Fibroblast of skin of scalp (primary cell): ENCODE measurements at places on chromosomes 11 and 22.

DNA sequence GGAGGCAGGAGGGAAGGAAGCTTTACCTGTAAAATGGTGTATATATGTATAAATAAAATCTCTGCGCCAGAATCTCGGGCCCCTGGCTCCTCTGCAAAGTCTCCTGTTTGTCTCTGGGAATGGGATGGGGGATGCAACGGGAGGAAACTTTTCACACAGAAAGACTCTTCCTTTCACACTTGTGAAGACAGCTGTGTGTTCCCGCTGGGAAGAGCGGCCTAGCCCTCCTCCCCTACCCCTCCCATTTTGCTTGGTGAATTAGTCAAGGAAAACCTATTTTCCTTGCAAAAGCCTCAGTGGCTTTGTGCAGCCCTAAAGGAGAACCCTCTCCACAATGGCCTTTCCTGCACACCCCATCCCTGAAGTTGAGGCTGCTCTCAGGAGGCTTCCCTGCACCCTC, 9.4 kb upstream of the IGF2 start:
- no peak for DNase-seq

- no peak for DNase-seq
These were observed 6.5 kb downstream of the POU2AF1 start for GRCh38 chr11:111372538-111372937.

DNA sequence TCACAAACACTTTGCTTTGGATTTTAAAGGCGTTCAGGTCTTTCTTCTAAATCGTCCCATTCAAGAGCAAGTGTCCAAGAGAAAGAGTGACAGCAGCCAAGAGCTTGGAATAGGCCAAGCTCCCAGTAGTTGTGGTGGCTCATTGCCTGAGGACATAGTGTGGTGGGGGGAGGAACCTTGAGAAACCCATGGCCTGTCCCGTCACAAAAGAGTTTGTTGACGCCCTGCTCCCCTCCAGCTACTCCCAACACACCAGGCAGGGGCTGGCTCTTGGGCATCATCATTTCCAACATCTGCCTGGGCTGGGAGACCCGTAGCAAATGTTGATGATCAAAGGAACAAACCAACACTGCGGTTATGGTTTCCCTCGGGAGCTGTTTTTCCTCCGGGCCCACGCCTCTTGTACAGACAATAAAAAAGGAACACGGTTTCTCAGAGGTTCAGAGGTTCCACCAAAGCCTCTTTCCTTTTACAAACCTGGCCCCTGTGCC, 20.8 kb downstream of the FADS3 start:
- DNase-seq = peak; percentile 34

- DNase-seq = peak; percentile 74
These were observed 179.4 kb downstream of the CADM1 start for GRCh38 chr11:115324581-115325432.

DNA sequence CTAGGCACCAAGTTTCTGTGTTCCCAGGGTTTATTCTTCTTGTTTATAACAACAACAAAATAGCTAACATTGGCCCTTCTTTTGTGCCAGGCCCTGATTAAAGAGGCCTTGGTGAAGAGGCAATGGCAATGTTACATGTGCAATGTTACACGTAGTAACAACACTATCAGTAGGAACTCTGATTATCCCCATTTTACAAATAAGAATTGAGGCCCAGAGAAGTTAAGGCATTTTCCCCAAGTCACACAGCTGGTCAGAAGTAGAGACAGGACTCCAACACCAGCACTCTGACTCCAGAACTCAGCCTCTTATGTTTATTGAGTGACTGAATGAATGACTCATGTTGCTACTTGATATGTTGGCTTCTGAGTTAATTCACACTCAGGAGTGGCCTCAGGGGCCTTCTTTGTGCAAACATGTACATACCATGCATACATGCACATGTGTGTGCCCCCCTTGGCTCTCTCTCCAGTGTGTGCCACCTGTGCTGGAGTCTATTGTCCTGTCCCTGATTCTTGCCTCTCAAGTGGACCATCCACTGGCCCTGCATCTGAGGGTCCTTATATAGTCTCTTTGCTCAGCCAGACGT, 98.4 kb downstream of the TP53I11 start:
- DNase-seq = no peak

GRCh38 chr22:29408940-29409339, 20.6 kb upstream of the AP1B1 start:
- no peak for DNase-seq

DNA sequence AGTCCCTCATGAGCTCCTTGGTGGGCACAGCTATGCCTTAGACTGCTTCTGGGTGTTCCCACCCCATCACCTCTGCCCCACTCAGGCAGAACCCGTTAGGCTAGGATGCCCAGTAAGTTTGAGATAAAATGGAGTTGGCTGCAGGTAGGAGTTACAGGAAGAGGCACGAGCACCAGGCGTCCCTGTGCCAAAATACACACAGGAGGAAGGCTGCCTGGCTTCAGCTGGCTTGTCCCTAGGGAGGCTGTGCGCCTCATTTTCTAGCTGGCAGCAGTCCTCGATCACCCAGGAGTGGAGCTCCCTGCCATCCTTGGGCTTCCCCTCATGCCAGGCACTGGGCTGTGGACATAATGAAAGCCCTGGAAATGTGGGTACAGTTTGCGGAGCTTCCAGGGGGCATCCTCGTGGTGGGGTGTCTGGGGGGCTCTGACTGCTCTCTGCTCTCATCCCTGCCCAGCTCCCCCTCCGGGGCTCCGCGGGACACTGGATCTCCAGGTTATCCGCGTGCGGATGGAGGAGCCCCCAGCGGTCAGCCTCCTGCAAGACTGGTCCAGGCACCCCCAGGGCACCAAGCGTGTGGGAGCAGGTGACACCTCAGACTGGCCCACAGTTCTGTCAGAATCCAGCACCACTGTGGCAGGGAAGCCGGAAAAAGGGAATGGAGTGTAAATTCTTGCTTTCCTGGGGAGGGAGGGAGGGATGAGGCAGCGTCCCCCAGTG, 12.3 kb upstream of the MARK2 start:
- no peak for DNase-seq

- DNase-seq = peak; percentile 73
These were observed 57.3 kb upstream of the SLN start for GRCh38 chr11:107769189-107769588.

DNA sequence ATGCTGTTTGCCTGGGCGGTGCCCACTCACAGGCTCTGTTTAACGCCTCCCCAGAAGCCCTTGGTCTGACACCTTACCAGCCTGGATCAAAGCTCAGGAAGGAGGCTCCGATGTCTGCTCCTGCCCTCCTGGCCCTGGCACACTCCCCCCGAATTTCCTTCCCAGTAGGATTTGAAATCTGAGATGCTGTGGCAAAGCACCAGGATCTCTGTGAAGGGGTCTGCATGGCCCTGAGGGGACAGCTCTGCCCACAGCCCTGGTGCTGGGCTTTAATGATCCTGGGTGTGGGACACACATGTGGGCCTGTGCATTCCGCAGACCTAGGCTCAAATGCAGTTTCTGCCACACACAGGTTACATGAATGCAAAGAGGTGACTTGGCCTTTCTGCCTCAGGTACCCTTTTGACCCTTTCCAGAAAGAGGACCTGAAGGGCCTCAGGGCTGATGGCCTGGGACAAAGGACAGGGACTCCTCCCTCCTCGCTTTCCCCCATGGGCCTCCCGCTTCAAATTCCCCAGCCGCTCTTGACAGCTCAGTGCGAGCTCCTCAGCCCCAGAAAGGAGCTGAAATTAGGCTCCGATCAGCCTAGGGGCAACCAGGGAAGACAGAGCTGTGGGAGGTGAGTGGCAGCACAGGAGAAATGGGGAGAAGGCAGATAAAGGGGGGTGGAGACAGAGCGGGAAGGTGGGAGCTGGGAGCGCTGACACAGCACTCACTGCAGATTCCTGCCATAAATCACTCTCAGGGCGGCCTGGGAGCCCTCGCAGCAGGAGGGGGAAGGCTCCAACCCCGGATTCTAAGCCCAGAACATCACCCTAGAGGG, 41.3 kb downstream of the TRIM29 start:
- no peak for DNase-seq

- DNase-seq = no peak
These were observed 160.9 kb downstream of the TRIM29 start for GRCh38 chr11:119976805-119977560.

- DNase-seq = no peak
These were observed 18.0 kb downstream of the MN1 start for GRCh38 chr22:27783436-27784119.

DNA sequence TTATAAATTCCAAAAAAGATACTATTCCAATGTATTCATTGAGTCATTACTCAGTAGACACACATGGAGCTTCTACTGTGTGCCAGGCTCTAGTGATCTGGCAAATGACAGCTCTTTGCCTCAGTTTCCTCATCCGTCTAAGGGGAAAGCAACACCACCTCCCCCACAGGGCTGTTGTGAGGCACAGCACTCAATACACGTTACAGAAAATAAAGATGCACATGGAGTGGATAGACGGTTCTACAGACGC, 6.5 kb upstream of the MALAT1 start:
- DNase-seq = no peak

- no peak for DNase-seq
These were observed 294.6 kb upstream of the CTSC start for GRCh38 chr11:88632163-88632562.

- DNase-seq = peak; percentile 77
These were observed 57.5 kb downstream of the BTG4 start for GRCh38 chr11:111454561-111455192.

DNA sequence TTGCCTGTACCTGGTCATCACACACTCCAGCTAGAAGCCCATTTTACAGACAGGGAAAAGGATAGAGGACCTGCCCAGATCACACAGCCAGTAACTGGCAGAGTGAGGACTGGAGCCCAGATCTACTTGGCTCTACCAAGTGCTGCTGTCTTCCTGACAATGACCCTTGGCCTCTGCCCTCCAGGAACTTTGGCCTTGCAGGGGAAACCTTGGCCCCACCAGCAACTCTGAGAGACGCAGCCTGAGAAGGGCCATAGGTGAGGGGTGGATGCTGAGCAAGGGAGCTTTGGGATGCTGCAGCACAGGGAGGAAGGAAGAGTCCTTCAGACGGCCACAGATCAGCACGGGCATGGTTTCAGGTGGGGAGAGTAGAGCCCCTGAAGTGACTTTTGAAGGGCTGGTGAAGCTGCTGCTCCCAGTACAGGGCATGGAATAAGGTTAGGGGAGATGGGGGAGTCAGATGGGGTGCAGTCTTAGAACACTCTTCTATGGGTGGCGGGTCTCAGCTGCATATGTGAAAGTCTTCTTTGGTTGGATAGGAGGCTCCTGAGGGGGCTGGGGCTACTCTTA, 2.0 kb upstream of the CAPN5 start:
- no peak for DNase-seq

- DNase-seq = no peak
These were observed 10.0 kb downstream of the TBX1 start for GRCh38 chr22:19770349-19771220.

- peak; percentile 45 for DNase-seq
These were observed 908 bp downstream of the PLCB3 start for GRCh38 chr11:64252003-64252872.

GRCh38 chr11:102139081-102139498, 28.8 kb downstream of the YAP1 start:
- peak; percentile 96 for DNase-seq

DNA sequence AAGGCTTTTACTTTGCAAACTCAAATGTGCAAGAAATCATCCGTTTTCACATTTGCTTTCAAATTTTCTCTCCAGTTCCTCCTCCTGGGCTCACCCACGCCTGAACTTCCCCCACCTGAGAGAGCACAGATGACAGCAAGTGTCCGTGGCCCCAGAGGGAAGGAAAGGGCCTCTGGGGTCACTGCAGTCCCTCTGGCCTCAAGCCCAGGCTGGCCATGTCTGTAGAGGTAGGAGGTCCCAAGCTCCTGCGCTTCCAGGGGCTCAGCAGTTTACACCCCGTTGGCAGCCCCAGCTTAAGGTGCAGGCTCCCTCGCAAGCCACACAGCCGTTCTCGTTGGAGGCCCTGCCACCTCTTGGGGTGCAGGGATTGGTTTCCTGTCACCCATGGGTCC, 40.5 kb upstream of the PRDM11 start:
- no peak for DNase-seq

DNA sequence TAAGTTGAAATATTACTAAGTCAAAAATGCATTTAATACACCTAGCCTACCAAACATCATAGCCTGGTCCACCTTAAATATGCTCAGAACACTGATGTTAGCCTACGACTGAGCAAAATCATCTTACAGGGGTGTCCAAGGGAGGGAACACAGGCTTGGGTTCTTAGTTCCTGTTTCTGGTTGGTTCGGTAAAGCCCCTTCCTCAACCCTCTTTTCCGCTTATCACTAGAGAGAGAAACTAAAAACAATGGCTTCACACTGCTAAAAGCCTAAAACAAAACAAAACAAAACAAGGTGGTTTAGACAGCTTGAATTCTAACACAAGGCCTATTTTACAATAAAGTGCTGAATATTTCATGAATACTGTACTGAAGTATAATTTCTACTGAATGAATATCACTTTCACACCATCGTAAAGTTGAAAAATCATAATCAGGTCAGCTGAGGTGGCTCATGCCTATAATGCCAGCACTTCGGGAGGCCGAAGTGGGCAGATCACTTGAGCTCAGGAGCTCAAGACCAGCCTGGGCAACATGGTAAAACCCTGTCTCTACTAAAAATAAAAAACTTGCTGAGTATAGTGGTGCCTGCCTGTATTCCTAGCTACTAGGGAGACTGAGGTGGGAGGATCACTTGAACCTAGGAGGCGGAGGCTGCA, 118.0 kb downstream of the SIK3 start:
- DNase-seq = no peak

- no peak for DNase-seq
These were observed 37.9 kb upstream of the ARHGAP32 start for GRCh38 chr11:129230006-129230405.

DNA sequence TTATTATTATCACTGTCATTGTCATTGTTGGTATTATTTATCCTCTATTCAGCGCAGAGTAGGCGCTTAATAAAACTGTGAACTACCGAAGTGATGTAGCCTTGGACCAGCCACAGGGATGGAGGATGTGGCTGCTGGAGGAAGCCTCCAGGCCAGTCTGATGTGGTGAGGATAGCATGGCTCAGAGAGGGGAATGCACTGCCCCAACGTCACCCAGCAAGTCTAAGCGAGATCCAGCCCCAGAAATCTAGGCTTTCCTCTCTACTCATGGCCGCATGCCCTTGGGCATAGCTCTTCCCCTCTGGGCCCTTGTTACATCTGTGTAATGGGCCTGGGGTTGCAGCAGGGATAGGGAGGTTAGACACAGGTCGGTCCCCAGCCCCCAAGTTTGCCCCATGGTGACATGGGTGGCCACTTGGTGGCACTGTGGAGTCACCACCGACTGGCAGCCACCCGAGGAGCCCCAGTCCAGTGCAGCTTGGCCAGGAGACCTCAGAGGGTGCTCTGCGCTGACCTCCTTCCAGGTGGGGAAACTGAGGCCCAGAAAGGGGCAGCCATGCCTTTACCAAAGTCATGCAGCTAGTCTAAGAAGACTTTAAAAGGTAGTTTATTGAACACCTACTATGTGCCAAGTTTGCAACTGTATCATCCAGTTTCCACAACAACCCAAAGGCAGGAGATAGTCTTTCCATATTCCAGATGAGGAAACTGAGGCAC, 395.7 kb downstream of the MN1 start:
- peak; percentile 63 for DNase-seq

GRCh38 chr22:37300551-37301017, 18.3 kb downstream of the CYTH4 start:
- DNase-seq = no peak
